ENCODE measurements at places on chromosomes 1 and 21. TPM values are rescaled to one million over a fixed set of nuclear protein-coding genes. Genes with fewer than 3 reads are reported as not detected.

The SAMSN1 gene
- total RNA-seq, result not detected

The CHRM3 gene
- total RNA-seq, result 2.8 TPM

The CLCA1 gene
- total RNA-seq, result not detected

The OLIG2 gene
- not detected for total RNA-seq

The KRTAP7-1 gene
- not detected for total RNA-seq

The SPRR5 gene
- total RNA-seq, result not detected

The PRELP gene
- total RNA-seq, result 0.32 TPM

The MROH7 gene
- total RNA-seq, result under 0.01 TPM

The OR6K6 gene
- not detected for total RNA-seq

The OLFM3 gene
- total RNA-seq, result not detected

The TMEM81 gene
- 1.4 TPM for total RNA-seq

The UBL4B gene
- not detected for total RNA-seq

The NTNG1 gene
- total RNA-seq, result 2.2 TPM

The SYCP1 gene
- total RNA-seq, result not detected

The ORC1 gene
- 3.2 TPM for total RNA-seq

The ASCL5 gene
- total RNA-seq, result not detected

The FAM72C gene
- 0.42 TPM for total RNA-seq

The VPS45 gene
- total RNA-seq, result 43.6 TPM

The USP48 gene
- 46.6 TPM for total RNA-seq

The COP1 gene
- total RNA-seq, result 54.9 TPM

The KCNJ10 gene
- total RNA-seq, result not detected

The NECTIN4 gene
- 1.8 TPM for total RNA-seq

The MFSD2A gene
- 13.4 TPM for total RNA-seq

The TGFBR3 gene
- 5.9 TPM for total RNA-seq

The RGS8 gene
- total RNA-seq, result not detected

The METTL13 gene
- 26.7 TPM for total RNA-seq

The MARK1 gene
- total RNA-seq, result 0.59 TPM

The GOLT1A gene
- not detected for total RNA-seq

The BRDT gene
- not detected for total RNA-seq

The NBPF6 gene
- not detected for total RNA-seq

The HUNK gene
- total RNA-seq, result not detected

The SYT14 gene
- total RNA-seq, result 0.89 TPM

The VSIG8 gene
- not detected for total RNA-seq

The RGS7 gene
- total RNA-seq, result not detected

The NKAIN1 gene
- total RNA-seq, result not detected

The CDC20 gene
- total RNA-seq, result 3.9 TPM

The PIGM gene
- total RNA-seq, result 4.8 TPM

The KRTAP20-1 gene
- not detected for total RNA-seq

The PLXNA2 gene
- total RNA-seq, result 3.3 TPM

The C1orf232 gene
- total RNA-seq, result not detected

Data from smooth muscle cell of the umbilical artery (primary cell).